ENCODE measurements at places on chromosomes 5 and 9.

GRCh38 chr5:71973563-71973962 lies 133.7 kb upstream of the MAP1B start:
- DNase-seq: no peak

GRCh38 chr5:83925321-83925954 lies 204.8 kb upstream of the HAPLN1 start:
- DNase-seq: no peak

- peak; percentile 83 for DNase-seq
Measured at GRCh38 chr5:132837868-132838267, 7.4 kb upstream of the SHROOM1 start.

- DNase-seq: no peak
Measured at GRCh38 chr9:137813651-137814415, 63.7 kb upstream of the CACNA1B start.

- peak; percentile 32 for DNase-seq
Measured at GRCh38 chr5:10595672-10596309, 31.9 kb downstream of the ANKRD33B start.

DNA sequence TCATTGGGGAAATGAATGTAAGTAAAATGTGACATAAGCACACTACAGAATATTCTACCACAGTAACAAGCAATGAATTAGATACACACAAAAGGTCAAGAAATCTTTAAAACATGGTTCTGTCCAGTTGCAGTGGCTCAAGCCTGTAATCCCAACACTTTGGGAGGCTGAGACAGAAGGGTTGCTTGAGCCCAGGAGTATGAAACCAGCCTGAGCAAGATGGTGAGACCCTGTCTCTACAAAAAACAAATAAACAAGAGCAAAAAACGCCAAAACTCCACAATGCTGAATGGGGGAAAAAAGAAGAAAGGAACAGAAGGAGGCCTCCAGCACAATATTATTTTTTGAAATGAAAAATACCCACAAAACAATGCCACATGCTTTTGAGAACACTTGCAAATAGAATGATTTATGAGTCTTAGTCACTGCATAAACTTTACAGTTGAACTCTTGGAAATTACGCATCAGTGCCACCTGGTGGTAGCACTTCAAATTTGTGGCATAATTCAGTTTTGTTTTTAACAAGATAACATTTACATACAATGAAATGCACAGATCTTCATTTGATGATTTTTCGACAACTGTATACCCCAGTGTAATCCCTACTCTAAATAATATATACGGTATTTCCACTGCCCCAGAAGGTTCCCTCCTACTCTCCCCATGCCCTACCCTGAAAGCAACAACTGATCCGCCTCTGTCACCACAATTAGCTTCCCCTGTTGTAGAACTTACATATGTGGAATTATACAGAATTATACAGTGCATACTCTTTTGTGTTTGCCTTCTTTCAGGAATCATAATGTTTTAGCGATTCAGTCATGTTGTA lies 14.4 kb upstream of the SPINK4 start:
- DNase-seq: peak; percentile 92

- no peak for DNase-seq
Measured at GRCh38 chr9:14515571-14516198, 177.5 kb downstream of the ZDHHC21 start.

DNA sequence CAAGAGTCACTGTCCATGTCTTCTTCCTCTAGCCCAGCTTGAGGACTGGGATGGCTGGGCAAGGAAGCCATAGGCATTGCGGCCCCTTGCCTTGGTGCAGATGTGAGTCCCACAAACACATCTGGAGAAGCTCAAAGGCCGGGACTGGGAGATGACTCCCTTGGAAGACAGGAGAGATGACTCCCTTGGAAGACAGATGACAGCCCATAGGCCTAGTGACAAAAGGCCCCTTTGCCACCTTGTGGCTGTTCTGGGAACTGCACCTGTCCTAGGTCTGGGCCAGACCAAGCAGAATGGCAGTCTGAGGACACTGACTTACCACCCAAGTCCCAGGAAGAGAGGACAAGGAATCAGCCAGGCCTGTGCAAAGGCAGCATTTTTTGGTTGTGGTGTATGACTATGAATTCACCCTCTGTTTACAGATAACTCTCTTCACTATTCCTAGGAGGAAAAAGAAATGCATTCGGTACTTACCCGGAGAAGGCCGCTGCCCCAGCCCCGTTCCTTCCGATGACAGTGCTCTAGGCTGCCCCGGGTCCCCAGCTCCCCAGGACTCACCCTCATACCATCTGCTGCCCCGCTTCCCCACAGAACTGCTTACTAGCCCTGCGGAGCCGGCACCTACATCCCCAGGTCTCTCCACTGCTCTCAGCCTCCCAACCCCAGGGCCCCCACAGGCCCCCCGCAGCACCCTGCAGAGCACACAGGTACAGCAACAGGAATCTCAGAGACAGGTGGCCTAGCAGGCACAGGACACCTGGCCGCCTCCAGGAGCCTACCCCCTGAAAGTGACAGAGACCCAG lies 30.8 kb downstream of the SKP1 start:
- DNase-seq: peak; percentile 92

- DNase-seq: no peak
Measured at GRCh38 chr9:109765830-109766229, 14.2 kb upstream of the PALM2AKAP2 start.

DNA sequence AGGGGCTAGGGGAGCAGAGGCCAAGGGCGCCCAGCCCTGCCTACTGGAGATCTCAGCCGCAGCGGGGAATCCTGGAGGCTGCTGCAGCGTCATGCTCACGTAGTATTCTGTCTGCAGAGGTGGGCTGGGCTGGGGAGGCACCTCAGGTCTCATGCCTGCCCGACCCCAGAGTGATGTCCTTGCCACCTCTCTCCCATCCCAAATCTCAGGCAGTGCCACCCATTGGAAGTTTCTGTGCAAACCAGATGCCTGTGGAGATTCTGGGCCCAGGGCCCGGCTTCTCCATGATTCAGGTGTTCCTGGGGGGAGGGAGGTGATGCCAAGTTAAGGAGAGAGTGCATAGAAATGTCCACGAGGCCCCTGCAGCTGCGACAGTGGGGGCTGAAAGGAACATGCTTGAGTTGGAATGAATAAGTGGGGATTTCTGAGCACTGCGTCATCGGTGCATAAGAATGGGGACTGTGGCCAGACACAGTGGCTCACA lies 72.0 kb downstream of the ANKRD33B start:
- no peak for DNase-seq

GRCh38 chr5:95403996-95404395 lies 12.8 kb downstream of the FAM81B start:
- DNase-seq: no peak

DNA sequence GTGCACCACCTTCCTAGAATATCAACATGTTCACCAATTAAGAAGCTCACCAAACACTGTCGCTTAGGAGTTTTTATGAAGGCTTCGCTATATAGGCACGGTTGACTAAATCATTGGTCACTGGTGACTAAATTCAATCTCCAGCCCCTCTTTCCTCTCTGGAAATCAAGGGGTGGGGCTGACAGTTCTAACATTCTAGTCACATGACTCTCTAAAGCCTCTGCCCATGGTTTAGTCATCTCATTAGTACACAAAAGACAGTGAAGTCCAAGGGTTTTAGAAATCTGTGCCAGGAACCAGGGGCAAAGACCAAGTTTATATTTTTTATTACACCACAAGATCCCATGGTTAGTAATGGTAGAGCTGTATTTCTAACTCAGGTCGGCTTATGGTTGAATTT lies 243.2 kb downstream of the ELAVL2 start:
- DNase-seq: peak; percentile 36

GRCh38 chr9:35106343-35106730 lies 3.4 kb upstream of the STOML2 start:
- no peak for DNase-seq

DNA sequence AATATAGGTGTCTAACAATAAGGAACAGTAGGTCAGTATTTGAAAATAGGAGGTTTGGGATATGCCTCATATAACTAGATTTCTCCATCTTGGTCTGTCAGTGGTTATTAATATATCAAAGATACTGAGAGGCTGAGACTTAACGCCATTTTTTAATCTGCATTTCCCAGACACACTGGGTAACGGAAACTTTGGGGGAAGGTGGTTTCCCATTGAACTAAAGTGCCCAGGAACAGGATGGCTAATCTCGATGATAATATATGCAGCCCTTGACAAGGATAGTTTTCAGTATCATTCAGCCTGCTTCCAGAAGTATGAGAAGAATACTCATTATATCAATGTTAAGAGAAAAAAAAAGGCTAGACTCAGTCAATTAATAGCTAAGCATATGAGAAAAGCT lies 30.7 kb downstream of the EFNA5 start:
- DNase-seq: no peak

DNA sequence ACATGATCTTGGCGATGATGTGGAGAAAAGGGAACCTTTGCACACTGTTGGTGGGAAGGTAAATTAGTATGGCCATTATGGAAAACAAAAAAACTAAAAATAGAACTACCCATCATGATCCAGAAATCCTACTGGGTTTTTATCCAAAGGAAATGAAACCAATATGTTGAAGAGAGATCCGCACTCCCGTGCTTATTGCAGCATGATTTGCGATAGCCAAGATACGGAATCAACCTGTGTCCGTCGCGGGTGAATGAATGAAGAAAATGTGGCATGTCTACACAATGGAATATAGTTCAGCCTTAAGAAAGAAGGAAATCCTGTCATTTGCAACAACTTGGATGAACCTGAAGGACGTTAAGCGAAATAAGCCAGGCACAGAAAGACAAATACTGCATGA lies 84.5 kb downstream of the TTLL11 start:
- DNase-seq: no peak

DNA sequence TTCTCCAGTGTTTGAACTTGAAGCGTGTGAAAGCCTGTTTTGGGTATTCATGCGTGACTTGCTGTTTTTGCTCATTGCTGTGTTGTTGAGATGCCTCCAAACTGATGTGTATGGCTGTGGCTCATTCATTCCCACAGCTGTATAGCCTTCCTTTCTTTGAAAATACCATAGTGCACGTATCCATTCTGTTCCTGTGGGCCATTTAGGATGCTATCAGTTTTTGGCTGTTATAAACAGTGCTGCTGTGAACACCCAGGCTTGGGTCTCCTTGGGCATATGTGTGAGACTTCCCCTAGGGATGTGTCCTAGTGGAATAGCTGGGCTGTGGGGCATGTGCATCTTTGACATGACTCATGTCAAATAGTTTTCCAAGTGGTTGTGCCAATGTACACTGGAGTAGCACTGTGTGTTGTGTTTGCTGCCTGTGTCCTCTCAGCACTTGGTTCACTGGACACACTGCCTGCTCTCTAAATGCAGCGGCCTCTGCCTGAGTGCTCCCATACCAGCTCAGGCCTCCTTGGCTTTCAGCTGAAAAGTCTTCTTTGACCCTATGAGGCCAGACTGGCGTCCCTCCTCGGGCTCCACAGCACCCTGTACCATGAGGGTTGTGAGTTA lies 102.6 kb upstream of the TBC1D2 start:
- DNase-seq: no peak

DNA sequence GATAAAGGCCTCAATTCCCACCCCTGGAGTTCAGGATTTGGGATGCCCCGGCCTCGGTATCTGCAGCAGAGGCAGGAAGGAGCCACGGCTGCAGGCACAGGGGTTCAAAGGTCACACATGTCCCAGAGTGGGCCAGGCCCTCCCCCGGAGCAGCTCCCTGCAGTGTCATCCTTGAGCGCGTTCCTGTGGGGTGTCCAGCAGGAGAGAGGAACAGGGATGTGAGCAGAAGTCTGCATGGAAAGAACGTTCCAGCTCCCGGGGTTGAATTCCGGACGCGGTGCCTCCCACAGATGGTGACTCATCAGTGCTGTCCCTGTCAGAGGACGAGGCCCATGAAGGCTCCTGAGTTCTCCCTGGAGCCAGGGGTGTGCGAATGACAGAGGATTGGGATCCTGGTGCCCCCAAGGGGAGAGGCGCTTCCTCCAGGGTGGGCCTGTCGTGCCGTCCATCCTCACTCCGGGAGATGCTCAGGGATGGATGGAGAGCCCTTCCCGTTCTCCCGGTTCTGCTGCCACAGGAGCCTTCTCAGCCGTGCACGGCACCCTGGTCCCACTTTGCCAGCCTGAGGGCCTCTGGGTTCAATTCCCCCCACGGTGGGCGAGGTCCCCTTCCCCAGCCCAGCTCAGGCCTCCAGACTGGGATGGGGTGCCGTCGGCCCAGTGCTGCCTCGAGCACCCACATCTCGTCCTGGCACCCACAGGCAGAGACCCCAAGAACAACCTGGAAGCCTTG lies 3.1 kb downstream of the LCN1 start:
- no peak for DNase-seq

GRCh38 chr5:173881811-173882575 lies 6.2 kb upstream of the CPEB4 start:
- DNase-seq: no peak

DNA sequence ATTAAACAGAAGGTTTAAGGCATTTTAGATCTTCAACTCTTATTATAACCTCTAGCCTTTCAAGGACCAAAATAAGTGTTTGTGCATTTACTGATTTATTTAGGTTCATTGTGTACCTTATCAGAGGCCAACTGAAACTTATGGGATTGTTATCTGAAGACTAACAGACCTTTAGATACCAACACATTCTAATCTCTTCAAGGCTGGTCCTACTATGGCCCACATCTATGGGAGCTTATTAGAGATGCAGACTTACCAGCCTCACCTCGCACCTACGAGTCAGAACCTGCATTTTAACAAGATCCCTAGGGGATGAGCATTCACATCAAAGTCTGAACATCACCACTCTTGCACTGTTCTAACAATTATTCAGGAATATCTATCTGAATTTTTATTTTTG lies 1.9 kb downstream of the IARS1 start:
- no peak for DNase-seq

DNA sequence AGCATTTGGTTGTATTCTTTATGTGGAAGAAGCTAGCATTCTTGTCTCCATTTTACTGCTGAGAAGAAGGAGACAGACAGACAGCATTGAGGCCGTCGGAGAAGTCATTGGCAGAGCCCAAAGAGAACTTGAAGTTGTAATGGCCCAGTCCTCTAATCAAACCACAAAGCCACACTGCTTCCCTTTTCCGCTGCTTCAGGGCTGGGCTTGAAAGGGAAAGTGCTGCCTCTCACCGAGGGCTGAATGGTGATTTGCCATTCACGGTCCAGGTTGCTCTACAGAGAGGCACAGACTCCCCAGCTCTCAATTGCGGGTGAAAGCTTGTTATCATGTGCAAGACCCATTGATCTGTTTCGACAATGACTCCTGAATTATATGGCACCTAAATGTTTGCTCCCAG lies 25.6 kb upstream of the POU4F3 start:
- DNase-seq: no peak

- no peak for DNase-seq
Measured at GRCh38 chr5:145941096-145941447, 4.7 kb downstream of the SH3RF2 start.

GRCh38 chr5:172496671-172497371 lies 42.5 kb upstream of the SH3PXD2B start:
- no peak for DNase-seq

All from HT-29 (cell line).